ENCODE measurements at places on chromosomes 13 and 19.

- no peak for DNase-seq
Measured at GRCh38 chr13:47897411-47898050, 103.5 kb downstream of the SUCLA2 start.

DNA sequence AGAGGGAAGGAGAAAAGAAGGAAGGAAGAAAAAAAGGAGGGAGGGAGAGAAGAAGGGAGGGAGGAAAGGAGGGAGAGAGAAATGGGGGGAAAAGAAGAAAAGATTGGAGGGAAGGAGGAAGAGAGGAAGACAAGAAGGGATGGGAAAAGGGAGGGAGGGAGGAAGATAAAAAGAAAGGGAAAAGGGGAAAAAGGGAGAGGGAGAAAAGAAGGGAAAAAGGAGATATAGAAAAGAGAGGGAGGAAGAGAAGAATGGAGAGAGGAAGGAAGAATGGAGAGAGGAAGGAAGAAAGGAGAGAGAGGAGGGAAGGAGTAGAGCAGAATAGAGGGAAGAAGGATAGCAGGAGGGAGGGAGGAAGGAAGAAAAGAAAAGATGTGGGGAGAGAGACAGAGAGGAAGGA is 334.6 kb downstream of the TSHZ3 start:
- no peak for DNase-seq

GRCh38 chr13:32499538-32500210 is 38.9 kb downstream of the N4BP2L2 start:
- DNase-seq = no peak

GRCh38 chr13:41675306-41675705 is 218.0 kb downstream of the RGCC start:
- DNase-seq = peak; percentile 41

DNA sequence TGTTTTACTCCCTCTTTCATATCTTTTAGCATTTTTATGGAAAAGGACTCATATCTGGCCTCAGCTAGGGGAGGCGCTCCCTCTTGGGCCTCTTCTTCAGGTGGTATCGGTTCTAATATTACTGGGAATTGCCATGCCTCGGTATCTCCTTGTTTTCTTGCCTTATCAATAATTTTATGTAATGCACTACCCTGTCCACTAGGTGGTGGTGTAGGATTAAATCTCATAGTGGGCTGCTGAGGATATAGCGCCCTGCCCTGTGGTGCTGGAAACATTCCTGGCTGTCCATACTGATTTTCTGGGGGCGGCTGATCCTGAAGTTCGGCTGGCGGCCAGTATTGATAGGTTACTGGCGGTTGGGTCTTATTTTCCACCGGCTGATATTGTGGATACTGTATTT is 35.8 kb downstream of the ZNF420 start:
- no peak for DNase-seq

DNA sequence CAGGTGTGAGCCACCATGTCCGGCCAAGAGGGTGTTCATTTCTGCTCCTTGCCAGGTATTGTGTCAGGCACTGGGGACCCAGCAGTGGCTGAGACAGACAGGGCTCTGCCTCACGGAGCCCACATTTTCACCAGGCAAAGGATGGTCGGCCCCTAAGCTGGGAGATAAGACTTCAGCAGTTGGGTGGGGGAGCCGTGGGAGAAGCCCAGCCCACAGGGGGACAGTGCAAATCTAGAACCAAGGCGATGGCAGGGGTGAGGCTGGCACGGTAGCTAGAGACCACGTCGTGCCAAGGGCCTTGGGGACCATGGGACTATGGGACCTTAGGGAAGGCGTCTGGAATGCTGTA is 8.3 kb downstream of the LSR start:
- DNase-seq = no peak

DNA sequence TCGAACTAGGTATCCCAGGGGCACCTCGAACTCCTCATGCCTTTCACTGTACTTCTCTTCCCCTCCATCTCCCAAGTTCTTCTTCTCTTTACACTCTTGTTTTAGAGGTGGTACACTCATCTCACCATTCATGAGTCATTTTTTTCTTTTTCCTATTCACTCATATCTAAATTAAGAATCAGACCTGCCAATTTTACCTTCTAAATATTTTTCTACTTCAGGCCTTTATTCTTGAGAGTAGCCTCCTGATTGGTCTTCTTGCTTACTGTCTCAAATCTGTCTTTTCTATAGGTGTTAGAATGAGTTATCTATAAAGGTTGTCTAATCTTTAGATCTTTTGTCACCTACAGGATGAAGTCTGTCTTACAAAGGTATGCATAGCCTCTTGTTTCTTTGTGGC is 20.7 kb downstream of the TDRD3 start:
- DNase-seq = no peak

- DNase-seq = no peak
Measured at GRCh38 chr13:66984241-66984640, 245.9 kb downstream of the PCDH9 start.

DNA sequence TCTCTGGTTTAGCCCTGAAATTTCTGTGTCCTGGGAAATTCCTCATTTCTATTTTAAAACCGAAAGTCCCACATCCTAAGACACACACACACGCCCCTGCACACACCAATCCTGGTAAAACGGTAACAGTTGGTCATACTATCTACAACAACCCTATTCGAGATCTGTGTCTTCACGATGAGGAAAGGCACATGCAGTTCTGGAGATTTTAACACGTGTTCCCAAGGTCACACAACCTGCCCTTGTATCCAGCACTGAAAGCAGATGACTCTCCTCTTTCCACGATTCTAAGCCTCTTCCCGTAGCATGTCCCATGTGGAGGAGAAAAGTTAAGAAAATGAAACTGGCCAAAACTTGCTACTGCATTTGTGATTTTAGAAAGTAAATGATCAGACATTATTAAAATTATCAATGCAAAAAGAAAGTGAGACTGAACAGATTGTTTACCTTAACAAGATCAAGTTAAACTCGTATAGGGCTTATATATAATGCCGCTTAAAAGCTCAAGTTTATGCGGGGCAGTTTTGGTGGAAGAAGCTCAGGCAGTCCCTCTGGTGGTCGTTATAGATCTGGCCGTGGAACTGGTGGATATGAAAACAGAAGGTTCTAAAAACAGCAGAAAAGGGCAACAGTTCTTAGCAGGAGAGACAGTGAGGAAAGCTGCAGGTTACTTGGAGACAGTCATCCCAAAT is 32.7 kb downstream of the VSTM1 start:
- DNase-seq = peak; percentile 29

DNA sequence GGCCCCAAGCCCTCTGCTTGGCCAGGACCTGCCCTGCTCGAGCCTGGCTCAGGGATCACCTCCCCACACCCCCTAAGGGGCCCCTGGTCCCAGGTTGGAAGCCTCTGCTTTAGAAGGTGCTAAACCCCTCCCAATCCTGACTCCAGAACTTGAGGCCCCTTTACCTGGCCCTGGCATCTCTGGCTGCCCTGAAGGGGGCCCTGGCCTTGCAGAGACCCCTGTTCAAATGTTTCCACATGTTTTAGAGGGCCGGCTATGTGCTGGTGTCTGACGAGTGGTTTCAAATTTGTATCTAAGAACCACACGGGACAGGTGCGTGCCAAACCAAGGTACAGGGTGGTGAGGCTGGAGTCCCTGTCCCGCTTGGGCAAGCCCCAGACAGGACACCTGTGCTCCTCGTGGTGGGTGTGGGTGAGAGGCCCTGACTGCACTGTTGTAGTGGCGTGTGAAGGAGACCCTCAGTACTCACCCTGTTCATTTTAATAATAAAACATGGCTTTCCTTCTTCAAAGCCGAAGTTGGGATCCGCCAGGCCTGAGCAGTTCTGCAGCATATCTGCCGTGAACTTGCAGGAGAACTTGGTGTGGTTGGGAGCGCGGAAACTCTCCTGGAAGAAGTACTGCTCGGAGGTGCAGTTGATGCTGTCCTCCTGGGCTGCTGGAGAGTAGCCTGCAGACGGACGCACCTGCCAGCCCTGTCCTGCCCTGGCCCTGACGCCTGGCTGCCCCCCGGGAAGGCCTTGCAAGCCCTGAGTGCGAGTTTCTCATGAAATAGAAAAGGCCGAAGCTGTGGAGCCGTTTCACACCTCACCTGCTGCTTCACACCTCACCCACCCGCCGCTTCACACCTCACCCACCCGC is 5.4 kb downstream of the ATP4B start:
- no peak for DNase-seq

DNA sequence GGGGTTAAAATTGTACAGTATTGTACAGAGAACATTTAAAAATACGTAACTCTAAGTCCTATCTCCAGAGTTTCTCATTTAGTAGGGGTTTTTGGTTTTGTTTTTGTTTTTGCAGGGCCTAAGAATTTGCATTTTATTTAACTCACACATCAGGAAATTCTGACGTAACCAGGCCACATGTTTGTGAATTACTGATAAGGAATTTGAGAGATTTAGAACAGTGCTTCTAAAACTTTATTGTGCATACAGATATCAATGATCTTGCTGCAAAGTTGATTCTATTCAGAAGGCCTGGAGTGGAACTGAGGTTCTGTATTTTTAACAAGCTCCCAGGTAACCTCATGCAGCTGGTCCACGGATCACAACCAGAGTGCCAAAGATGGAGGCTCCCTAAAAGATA is 49.3 kb downstream of the LIG4 start:
- DNase-seq = no peak

DNA sequence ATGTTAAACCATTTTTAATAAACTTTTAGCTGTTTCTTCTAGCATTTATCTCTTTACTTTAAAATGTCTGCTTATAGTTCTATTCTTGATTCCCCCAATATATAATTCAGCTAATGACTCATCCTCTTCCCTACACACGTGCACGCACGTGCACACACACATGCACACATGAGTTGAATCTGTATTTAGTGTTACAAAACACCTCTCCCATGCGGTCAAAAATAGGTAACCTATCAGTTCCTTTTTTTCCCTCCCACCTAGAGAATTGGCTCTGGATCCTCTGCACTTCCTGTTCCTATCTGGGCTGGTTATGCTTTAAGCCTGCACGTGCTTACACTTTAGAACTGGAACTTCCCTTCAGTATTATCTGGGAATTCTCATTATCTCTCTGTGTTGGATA is 144.1 kb downstream of the PAN3 start:
- DNase-seq = no peak

DNA sequence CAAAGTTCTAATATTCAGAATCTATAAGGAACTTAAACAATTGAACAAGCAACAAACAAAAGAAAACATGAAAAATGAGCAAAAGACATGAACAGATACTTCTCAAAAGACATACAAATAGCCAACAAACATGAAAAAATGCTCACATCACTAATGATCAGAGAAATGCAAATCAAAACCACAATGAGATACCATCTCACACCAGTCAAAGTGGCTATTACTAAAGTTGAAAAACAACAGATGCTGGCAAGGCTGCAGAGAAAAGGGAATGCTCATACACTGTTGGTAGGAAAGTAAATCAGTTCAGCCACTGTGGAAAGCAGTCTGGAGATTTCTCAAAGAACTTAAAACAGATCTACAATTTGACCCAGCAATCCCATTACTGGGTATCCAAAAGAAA is 74.3 kb downstream of the CRYL1 start:
- no peak for DNase-seq

DNA sequence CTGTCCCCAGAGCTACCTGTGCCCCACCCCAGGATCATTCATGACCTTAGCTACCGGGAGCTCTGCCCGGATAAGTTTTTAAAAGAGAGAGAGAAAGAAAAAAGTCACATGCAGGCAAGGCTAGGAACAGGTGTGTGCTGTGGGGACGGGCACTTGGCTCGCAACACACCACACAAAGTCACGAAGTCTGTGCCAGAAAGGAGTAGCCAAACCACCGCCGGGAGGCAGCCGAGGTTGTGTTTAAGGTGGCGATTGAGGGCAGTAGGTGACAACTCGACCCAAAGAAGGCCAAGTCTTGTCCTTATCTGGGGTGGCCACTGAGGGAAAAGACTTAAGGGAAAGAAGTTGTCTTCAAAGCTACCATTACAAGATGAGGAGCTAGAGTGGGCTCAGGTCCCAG is 4.6 kb upstream of the TSHZ3 start:
- DNase-seq = no peak

DNA sequence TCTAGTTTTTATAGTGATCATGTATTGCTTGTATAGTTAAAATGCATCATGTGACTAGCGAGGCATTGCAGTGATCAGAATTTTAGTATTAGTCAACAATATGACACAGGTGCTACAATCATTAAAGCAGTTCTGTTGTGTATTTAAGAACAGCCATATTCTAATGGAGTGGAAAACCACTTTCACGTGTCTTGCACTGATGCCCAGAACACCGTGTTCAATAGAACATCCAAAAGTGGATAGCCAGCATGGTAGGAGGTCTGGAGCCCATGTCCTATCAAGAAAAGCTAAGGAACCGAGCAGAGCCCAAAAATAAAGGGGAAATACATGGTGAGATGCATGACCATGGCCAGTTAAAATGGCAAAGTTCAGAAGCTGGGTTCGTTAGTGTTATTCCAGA is 55.1 kb downstream of the FGF14 start:
- DNase-seq = no peak

Data from endothelial cell of umbilical vein (primary cell).